ENCODE measurements at places on chromosomes 2 and 18. TPM values are rescaled to one million over a fixed set of nuclear protein-coding genes. Genes with fewer than 3 reads are reported as not detected.
A peak's percentile ranks its signal among the peaks of the same experiment; 100 is the strongest.

DNA sequence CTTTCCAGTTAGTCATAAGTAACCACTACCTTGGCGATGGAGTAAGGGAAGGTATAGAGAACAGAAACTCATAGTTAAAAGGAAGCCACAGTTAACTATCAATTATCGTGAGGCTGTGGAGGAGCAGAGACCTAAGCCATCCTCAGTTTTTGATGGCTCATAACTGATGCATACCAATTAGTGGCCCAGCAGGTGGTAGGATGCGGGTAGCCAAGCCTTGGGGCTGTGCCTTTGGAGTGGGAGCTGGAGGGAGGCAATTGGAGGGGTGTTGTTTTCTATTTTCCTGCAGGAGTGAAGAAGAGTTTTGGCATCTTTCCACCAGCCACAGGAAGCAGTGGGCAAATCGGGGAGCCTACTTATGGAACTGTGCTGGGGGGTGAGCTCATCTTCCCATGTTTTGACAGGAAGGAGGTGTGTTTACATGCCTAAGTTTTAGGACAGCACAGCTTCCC is 194.8 kb downstream of the TPGS2 start:
- no peak for DNase-seq

GRCh38 chr2:66445076-66445924 is 10.4 kb downstream of the MEIS1 start:
- DNase-seq: no peak

- no peak for DNase-seq
These were observed 317.2 kb downstream of the DCC start for GRCh38 chr18:52657043-52657805.

Gene VWC2L
- 0.30 TPM for total RNA-seq

DNA sequence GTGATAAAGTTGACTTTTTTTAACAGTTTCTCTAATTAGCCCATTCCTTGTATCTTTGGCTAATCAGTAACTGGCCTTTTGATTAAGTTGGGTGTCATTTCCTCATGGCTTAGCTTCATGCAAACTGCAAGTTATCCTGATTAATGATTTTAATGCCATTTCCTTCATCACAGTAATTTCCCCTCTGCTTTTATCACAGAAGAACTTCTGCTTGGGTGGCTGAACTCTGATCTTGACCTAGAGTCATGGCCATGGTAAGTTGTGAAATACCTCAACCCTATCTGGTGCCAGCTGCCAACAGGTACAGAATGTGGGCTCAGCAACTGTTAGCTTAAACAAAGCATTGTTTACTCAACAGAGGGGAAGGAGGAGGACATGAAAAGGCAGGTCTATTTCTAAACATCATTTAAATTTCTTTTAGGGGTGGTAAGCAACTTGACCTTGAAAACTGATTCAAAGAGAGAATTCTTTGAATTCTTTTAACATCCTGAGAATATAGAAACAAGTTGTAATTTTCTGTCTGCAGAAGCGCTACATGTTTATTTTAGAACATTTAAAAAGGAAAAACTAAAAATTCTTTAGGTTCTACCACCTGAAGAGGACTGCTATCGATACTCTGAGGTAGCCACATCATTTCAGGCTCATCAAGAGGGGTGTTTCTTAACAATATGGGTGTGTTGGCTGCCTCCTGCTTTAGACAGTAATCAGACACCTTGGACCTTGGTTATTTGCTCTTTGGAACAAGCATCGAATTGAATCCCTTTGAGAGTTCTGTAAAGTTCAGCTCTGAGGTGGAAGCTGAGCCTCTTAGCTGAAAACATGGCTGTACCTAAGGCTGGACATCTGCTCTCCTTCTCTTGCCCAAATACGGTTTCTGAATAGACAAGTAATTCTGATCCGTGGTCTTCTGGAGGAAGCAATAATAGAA is 39.7 kb downstream of the ANXA4 start:
- DNase-seq: peak; percentile 72

All from upper lobe of left lung (tissue), 6 donors.